Common myeloid progenitor, CD34-positive (primary cell): ENCODE measurements at places on chromosomes 13 and 19.

- no peak for DNase-seq
These were observed 458.6 kb downstream of the DCT start for GRCh38 chr13:94020833-94021232.

DNA sequence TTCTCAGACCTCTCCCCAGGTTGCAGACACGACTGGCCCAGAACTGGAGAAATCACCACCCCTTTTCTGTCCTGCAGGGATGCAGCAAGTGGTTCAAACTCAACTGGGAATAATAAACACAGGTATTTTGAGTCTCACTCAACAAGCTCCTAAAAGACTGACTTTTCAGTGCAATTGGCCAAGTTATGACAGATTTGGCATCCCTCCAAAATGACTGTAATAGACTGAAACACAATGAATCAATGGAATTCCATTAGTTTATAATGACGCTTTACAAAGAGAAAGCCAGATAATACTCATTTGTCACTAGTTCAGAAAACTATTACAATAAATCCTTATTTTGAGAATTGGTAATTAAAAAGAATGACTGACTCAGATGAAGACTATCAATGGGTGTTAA is 38.1 kb downstream of the MIPEP start:
- DNase-seq = no peak

- no peak for DNase-seq
These were observed 6.7 kb upstream of the KATNAL1 start for GRCh38 chr13:30314069-30314468.

DNA sequence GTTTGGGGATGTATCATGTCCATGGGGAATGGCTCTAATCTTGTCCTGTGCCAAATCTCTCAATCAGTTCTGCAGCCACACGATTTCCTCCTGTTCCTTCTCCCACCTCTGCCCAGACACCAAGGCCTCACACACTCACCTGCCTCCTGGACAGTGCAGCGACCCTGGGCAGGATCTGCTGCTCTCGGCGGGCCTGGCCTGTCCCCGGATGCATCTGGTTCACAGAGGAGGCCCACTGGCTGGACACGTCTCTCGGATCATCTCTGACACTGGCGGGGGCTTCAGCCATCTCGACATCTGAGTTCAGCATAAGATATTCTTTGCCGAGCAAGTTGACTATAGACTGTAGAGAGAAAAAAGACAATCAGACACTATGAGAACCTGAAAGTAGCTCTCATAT is 5.9 kb downstream of the ZSCAN5B start:
- no peak for DNase-seq

GRCh38 chr19:17841810-17842662 is 5.7 kb downstream of the JAK3 start:
- DNase-seq = peak; percentile 73

DNA sequence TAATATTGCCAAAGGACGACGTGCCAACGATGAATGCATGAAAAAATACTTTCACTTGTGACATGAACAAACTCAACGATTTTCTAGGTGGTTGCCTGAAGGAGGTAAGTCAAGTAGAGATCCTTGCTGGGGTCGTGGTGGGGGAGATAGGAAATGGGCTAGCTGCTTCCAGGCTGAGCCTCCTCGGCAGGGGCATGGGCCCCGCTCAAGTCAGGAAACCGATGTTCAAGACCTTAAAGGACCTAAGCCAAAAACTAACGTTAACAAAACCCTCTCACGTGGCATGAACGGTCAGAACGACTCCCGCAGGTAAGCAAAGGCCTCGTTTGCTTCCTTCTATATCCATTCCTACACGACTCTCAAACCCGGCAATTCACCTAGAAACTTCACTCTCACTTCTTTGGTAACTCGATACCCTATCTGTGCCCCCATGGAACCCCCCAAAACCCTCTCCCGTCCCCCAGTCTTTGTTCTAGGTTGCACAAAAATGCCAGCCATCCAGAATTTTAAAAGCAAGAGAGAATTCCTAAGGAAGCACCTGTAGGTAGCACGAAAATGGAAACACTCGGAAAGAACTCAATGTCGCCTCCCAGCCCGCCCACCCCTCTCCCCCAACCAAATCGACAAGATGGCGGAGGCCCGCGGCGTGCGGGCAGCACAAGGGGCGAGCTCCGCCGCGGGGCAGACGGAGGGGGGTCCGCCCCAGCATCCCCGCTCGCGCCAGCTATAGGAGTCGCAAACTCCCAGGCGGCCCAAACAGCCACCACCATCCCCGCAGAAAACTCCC is 13.6 kb downstream of the ACP4 start:
- DNase-seq = peak; percentile 18

DNA sequence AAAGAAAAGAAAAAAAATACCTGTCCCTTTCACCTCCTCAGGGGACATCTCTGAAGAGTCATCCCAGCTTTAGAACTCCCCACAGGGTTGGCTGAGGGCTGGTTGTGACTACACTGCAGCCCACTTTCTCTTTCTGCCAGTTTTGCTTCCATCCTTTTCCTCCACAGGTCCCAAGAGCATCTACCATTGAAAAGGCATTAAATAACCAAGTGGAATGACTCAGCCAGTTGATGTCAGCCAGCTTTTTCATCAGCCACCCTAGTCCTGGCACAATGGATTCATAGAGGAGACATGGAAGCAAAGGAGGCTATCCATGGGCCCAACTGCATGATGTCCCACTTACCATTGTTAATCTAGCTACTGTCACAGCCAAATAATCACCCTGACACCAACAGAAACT is 9.2 kb upstream of the RCBTB1 start:
- no peak for DNase-seq

- DNase-seq = no peak
These were observed 876 bp downstream of the SACS start for GRCh38 chr13:23432626-23433025.

- DNase-seq = no peak
These were observed 79.2 kb downstream of the TBC1D4 start for GRCh38 chr13:75402787-75403186.

DNA sequence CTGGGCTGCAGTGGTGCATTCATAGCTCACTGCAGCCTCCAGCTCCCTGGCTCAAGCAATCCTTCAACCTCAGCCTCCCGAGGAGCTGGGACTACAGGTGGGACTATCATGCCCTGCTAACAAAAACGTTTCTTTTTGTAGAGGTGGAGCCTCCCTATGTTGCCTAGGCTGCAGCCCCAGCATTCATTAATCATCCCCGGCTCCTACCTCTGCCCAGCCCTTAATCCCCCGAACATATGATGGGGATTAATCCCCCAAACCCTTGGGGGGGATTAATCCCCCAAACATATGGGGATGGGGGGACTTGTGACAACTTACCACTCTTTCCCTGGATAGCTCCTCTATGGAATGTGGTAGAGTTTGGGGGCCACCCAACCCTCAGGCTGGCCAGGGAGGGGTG is 45.9 kb downstream of the SUGP2 start:
- no peak for DNase-seq

- peak; percentile 56 for DNase-seq
These were observed 4.9 kb downstream of the BAX start for GRCh38 chr19:48959341-48960239.

DNA sequence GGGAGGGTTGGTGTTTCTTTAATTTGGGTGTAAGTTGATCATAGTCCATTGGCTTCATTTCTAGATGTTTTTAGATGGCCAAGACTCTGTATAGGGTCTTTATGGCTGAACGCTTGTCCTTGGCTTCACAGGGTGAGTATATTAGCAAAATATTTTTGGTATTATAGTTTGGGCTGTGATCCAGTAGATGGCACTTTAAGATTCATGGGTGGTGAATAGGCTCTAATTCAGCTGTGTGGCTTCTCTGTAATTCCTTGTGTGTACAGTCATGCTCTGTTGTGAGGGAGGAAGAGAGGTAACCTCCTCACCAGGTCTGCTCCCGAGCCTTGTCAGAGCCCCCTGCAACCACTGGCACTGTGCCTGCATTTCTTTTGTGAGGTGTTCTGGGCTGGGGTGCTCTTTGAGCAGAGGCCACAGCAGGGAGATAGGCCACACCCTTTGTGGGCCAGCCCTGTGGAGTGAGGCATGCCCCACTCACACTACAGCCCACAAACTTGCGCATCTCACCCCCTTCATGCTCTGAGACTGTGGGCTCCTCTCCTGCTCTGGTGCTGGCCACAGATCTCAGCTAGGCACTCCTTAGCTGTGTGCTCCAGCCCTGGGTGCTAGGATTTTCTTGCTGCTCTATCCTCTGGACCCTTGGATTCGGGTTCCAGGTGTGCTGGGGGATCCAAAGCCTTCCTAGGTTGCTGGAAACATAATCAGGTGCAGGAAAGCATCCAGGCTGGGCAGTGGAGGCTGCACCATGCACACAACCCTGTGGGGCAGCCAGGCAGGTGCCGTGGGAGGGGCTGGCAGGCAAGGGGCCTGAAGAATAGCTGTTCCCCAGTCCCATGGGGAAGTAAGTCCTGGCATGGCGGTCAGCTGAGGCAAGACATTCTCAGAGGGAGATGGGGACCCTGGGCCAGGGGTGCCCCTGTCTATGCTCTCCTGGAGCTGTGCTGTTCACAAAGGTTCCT is 193.9 kb downstream of the GPC5 start:
- no peak for DNase-seq

- no peak for DNase-seq
These were observed 7.8 kb downstream of the POU2F2 start for GRCh38 chr19:42124386-42124901.

GRCh38 chr19:53102206-53102755 is 941 bp downstream of the ZNF160 start:
- no peak for DNase-seq

DNA sequence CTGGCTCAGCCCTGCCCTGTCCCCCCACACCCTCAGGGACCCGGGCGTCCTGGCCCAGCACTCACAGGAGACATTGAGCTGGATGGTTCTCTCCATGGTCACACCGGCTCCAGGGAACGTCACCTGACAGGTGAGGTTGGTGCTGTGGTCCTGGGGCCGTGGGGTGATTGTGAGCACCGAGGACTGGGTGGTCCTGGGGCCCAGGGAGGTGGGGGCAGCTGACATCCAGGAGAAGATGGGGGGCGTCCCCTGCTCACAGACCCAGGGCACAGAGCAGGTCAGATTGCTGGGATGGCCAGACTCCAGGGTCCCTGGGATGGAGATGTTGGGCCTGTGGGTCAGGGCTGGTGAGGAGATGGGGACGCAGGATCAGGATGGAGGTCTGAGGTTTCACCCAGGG is 854 bp downstream of the SIGLEC6 start:
- no peak for DNase-seq

- no peak for DNase-seq
These were observed 682.5 kb downstream of the PCDH9 start for GRCh38 chr13:66547685-66548084.

DNA sequence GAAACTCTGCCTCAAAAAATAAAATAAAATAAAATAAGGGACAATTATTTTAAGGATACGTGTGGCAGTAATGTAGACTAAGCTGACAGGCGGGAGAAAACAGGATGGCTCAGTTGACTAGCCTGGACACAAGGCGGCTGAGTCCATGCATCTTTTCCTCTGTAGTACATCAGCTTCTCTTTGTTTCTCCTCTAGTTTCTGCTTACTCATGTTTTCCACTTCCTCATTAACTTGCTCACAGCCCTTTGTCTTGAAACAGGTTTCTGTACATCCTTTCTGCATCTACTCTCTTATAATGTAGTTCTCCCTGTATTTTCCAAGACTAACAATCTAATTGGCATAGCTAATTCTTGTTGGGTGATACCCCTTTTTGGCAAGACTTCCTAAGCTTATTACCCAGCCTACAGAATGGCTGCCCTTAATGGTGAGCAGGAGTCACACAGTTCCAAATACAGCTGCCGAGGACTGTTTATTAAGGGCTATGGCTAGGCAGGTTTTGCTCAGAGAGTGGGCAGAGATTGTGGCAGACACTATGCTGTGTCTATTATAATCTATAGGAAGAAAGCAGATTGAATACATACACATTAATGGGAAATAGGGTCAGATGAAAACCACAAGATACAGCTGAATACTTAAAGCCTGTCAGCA is 58.7 kb upstream of the KLF5 start:
- DNase-seq = peak; percentile 45

- DNase-seq = no peak
These were observed 61.9 kb downstream of the DPF1 start for GRCh38 chr19:38162094-38162493.
